Substantia nigra (tissue), 51 donors: ENCODE measurements at places on chromosomes 13 and 19.

GRCh38 chr13:19720039-19720438 lies 62.7 kb downstream of the PSPC1 start:
- DNase-seq: no peak

DNA sequence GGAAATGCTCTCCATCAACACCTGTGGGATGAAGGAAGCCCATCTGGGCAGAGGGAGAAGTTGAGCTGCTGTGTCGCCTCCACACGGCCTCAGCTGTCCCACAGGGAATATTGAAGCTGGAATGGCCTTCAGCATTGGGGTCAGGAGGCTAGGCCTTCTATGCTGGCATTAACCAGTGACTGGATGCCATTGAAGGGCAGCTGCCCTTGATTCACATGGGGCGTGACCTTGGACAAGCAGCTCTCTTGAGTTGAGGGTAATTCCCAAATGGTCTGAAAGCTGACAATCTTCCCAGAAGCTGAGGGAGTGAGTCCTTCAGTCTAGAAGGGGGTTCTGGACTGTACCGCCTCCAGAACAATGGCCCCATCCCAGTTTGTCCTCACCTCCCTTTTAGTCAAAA lies 6.7 kb downstream of the BCL3 start:
- no peak for DNase-seq

DNA sequence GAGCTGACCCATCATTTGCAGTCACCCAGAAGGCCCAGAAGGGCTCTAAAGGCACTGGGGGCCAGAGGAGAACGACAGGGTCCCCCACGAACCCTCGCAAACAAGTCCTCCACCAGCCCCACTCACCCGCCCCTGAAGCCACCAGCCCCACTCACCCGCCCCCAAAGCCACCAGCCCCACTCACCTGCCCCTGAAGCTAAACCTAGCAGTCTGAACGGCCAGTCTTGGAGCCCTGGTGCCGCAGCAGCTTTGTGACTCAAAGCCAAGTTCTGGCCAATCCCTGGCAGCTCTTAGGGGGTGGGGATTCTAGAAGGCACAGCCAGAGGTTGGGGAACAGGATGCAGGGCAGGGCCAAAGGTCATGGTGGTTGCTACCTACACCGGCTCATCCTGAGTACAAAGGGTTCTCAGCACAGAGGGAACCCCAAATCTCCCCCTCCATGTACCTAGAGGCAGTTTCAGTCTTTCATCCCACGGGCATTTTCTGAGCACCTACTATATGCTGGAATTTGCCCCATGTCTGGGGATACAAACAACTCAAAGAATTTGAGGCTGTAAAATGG lies at the start of gene IQCN:
TSS of gene IQCN (minus strand) at position 234 of the 562 bp plus-strand sequence. CDS start 4,974 bp downstream, outside the sequence.
- DNase-seq: no peak

DNA sequence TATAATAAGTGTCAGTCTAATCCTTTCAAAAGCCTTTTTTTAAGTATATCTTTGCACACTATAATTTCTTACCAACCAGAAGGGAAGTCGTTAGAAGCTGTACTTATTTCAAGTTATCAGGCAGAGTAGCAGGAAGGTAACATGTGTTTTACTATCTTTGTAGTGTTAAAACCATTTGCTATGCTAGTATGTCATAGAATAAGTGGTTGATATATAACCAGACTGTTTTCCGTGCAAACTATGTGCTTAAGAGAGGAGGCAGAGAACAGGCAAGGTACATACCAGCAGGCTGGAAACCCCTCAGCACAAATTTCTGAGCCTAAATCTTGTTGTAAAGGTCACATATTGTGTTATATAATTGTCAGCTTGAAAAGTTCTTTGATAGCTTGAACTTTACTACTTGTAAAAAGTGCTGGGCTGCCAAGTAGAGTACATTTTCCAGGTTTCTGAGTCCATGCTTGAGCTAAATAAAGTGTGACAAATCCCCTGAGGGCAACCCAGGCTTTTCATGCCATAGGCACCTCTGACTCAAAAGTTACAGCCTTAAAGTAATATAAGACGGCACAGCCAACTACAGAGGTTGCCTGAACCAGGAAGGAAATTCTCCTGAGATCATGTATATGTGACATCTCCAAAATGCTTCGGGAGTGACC lies 1297.4 kb downstream of the PCDH9 start:
- no peak for DNase-seq

- DNase-seq: no peak
These were observed 979 bp downstream of the AKAP8 start for GRCh38 chr19:15378534-15379082.

- no peak for DNase-seq
These were observed 3.4 kb downstream of the DNMT1 start for GRCh38 chr19:10191347-10191746.

DNA sequence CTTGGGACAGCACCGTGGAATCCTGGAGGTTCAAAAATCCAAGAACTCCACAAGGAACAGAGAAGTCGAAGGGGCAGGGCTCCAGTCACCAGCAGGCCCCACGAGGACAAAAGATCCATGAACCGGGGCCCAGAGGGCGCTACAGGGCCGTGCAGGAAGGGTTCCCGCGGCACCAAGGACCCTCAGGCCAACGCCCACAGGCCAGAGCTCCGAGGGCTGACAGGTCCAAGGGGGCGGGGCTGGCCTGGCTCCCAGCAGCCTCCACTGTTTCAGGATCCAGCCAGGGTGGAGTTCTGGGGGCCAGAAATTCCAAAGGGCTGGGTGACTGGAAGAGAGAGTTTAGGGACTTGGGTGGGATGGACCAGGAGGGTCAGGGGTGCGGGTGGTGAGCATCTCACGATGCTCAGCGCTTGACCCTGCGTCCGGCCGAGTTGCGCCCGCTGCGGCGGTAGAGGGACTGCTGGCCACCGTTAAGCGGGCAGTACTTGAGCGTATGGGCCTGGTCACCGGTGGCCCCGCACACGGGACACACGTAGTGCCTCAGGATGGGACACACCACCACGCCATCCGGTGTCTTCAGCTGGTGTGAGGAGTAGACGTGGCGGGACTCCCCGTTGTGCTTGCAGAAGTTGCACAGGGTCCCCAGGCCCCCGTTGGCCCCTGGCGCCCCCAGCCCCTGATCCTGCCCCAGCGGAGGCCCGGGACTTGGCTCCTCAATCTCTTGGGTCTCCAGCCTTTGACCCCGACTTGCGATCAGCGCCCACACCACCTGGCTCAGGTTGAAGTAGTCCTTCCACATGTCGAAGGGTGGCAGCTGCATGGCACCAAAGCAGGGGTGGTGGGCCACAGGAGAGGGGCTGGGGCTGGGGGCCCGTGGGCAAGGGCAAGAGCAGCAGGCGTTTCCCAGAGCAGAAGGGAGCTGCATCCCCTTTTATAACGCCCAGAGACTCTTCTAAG lies at the start of gene NANOS2:
TSS of gene NANOS2 (minus strand) at position 905 of the 957 bp plus-strand sequence. CDS start at position 820, 85 bp downstream.
- DNase-seq: no peak

DNA sequence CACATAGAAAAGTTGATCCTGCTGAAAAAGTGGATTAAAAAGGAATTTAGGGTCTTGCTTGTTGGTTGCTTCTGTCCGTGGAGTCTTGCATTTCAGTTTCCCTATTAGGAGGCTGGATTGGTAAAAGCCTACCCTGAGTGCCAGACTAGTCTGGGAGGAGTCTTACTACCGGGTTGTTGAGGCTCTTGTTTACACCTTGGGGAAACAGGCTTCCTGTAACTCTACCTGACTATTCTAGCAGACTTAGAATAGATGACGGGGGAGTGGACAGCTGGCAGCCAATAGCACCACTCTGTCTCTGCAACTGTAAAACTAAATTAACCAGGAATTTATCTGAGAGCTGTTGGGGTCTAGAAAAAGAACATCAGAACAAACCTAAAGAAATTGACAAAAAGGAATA lies 11.3 kb upstream of the MPHOSPH8 start:
- no peak for DNase-seq

- DNase-seq: no peak
These were observed 1.7 kb upstream of the PRAM1 start for GRCh38 chr19:8504171-8504570.

DNA sequence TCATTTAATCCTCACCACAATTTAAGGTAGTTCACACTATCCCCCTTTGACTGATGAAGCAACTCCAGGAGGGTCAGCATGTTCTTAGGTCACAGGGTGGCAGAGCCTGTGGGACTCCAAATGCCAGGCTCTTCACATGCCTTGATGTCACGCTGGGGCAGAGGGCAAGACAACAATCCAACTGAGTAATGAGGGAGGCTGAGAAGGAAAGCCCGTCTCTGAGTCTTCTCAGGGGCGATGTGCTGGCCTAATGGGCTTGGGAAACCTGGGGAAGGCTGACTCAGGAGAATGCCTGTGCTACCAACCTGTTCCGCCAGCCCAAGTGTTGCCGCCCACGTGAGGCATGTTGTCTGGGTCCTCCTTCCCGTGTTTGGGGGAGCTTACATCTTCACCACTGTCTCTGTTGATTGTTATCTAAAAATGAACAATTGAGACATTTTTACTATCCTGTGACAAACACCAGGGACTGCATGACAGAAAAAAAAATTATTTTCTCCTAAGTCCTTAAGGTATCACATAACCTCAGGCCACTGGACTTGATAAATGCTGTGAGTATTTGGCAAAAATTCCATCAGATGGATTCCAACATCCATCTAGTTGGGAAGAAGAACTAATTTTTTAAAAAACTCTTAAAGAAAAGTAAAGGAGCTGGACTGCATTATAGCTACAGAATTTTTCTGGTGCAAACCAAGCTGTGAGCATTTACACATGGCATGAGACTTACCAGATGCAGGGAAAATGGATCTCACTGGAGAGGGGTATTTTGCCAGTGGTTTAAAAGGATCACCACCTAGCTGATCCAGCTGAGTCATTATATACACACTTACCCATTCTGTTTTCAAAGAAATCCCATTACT lies 157.5 kb downstream of the RGCC start:
- DNase-seq: no peak

DNA sequence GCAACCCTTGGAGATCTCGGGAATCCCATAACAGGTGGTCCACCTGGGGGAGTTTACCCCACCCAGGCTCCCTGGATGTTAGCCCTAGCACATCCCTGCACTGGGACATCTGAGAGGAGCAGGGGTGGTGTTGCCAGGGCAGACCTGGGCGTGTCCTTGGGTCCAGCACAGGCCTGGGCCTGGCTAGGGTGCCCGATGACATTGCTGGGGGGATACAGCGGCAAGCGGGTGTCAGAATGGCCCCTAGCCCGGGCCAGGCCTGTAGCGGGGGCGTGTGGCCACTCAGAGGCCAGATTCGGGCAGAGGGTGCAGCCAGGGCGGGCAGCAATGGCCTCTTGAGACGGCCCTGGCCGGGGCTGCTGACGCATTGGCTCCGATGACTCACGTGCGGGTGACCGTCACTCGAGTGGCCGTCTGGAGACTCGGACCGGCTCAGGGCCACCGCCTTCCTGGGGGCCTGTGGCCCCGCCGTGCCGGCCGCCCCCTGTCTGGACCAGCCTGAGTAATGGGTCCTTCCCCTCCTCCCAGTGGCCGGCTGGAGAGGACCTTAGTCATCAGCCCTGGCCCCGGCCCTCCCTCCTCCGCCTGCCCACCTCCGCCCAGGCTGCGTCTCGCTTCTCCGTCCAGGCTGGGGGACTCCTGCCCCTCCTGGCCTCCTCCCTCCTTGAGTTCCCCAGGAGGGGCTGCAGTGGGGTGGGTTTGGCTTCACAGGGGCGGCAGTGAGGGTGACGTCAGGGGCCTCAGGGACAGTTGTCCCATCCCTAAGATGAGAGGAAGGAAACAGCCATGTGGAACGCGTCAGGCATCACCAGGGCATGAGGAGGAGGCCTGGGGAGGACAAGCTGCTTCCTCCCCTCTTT lies 23.2 kb upstream of the CRTC1 start:
- DNase-seq: no peak

- no peak for DNase-seq
These were observed 6.3 kb downstream of the THSD1 start for GRCh38 chr13:52399708-52400107.

GRCh38 chr19:6150289-6150688 lies 14.8 kb downstream of the ACSBG2 start:
- no peak for DNase-seq

DNA sequence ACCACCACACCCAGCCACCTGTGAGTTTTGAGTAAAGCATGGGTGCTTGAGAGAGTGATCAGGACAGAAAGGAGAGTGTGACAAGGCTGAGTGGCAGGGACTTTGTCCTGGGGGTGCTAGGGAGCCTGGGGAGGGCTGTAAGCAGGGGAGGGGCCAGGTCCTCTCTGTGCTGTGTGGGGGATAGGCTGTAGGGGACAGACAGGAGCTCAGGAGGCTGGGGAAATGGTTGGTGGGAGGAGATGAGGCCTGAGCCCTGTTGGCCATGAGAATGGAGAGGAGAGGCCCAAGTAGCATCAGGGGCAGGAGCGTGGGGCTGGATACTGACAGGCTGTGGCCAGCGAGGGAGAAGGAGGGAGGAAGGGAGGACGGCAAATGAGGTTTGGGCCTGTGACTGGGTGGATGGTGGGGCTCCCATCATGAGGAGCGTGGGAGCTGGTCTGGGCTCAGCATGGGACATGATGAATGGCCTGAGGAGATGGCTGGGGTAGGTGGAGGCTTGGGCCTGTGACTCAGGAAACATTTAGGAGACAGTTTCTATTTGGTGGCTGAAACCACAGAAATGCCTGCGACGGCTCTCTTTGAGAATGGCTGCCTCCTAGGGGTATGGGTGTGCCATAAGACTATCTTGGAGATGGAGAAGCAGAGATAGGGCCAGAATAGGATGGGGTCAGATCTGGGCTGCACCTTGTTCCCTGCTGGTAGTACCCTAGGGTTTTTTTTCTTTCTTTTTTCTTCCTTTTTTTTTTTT lies 25.0 kb downstream of the GRIN2D start:
- DNase-seq: no peak

GRCh38 chr13:72585254-72585653 lies 142.2 kb downstream of the MZT1 start:
- DNase-seq: no peak

DNA sequence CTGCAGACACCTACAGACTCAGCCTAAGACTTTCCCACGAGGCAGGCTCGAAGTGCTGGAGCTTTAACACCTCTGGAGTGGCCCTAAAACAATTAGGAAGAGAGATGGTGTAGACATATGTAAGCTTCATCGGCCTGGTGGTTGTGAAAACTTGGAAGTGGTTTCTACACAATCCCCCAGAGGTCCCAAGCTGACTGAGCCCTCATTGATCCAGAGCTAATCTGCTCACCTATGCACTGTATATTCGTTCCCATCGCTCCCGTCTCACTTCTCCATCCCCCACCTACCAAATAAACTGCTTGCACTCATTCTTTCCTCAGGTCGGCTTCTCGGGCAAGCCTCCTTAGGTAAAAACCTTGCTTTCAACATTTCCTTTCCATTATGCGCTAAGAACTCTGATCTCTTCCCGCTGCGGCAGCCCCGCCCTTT lies 767 bp upstream of the ZNF793 start:
- no peak for DNase-seq

- no peak for DNase-seq
These were observed 5.1 kb upstream of the MKNK2 start for GRCh38 chr19:2055931-2056836.
